Stimulated activated CD4-positive, alpha-beta T cell treated with anti-CD3 and anti-CD28 coated beads, Interleukin-1b, Interleukin-23, amount 100 ng/mL, for 1 hour (primary cell): ENCODE measurements at places on chromosomes 4 and X.
A peak's percentile ranks its signal among the peaks of the same experiment; 100 is the strongest.

DNA sequence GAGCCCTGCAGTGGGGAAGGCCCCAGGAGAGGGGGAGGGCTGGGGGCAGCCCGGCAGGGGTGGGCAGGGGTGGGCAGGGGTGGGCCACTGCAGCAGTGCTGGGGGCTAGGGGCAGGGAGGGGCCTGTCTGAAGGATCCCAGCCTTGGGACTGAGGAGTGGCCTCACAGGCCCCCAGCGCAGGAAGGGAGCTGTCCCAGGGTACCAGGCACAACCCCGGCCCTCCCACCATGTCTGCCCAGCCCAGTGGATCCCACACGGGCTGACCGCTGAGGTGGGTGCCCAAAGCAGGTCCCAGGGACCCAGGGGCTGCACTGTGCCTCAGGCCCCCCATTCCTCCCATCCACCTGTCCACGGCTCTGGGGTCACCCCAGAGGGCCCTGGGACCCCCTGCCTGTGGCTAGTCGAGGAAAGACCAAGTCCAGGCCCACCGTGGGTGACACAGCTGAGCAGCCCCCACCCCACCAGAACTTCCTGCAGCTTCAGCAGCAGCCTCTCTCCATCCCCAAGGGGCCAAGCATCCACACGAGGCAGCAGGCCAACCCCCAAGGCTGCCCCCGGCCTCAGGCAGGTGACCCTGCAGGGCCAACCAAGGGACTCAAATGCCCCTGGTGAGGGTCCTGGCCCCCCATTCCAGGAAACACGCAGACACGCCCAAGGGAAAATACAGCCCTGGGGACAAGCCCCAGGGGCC, 46.4 kb downstream of the FAM53A start:
- no peak for DNase-seq

GRCh38 chr4:21469438-21470300, 478.9 kb downstream of the KCNIP4 start:
- no peak for DNase-seq

- DNase-seq, result no peak
Observed at GRCh38 chr4:4948370-4948769, 70.9 kb downstream of the CYTL1 start.

DNA sequence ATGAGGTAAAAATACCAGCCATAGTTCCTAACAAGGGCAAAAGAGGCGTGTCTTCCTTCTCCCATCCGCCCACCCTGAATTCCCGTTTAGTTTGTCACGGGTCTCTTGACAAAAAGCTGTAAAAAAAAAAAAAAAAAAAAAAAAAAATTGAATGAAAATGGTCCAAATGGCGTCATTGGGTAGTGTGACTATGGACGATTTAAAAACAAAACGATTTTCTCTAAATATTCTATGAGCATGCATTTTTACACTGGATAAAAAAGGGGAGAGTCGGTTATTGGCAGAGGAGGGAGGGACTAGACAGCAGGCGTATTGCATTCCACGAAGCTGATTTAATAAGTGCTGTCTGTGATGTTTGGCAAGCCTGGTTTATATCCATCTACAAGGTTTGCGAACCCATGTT, at the start of gene FAM133A:
TSS of gene FAM133A (plus strand) at position 338 of the 403 bp plus-strand sequence. CDS start 35,214 bp downstream, outside the sequence.
- DNase-seq, result no peak

GRCh38 chr4:145319751-145320150, 139.4 kb upstream of the OTUD4 start:
- no peak for DNase-seq

GRCh38 chr4:176277162-176277904, 8.3 kb upstream of the ASB5 start:
- peak; percentile 1 for DNase-seq

- DNase-seq, result no peak
Observed at GRCh38 chr4:109574443-109574850, 14.4 kb downstream of the MCUB start.

DNA sequence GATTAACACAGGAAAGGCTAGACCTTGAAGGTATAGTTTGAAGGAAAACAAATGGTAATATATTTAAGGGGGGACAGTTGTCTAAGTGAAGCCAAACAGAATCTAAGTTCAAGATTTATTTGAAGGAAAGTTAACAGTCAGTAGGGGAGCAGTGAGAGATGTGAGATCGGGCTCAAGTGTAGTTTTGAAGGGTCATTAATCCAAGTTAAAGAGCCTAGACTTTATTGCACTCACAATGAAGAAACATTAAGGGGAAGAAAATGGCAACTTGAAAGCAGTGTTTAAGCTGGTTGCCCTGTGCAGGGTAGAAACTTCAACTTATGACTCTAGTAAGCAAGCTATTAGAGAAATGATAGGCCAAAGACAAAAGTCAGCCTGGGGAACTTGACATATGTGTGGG, 1952.2 kb downstream of the PCDH7 start:
- no peak for DNase-seq

GRCh38 chrX:123918106-123918721, 43.3 kb upstream of the STAG2 start:
- DNase-seq, result no peak

- no peak for DNase-seq
Observed at GRCh38 chr4:3878678-3879077, 112.5 kb downstream of the ADRA2C start.

GRCh38 chr4:104728380-104729122, 233.9 kb upstream of the CXXC4 start:
- no peak for DNase-seq

DNA sequence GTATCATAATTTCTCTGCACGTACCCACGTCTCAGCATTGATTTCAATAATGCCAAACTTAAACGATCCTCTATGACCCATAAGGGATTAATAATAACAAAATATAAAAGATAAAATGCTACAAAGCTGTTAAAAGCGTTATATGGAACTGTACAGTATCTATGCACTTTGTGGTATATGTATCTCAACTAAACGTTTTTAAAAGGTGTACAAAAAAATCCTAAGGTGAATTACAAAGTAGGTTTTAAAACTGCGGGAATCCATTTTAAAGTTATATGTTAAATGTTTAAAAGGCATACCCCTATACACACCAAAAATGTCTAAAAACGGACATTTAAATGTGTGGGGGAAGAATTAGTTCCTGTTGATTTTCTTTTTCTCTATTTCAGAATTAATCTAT, 860 bp downstream of the ZNF182 start:
- no peak for DNase-seq

- no peak for DNase-seq
Observed at GRCh38 chr4:55675196-55675793, 39.2 kb upstream of the NMU start.

- no peak for DNase-seq
Observed at GRCh38 chrX:33204889-33205288, 6.5 kb downstream of the DMD start.

DNA sequence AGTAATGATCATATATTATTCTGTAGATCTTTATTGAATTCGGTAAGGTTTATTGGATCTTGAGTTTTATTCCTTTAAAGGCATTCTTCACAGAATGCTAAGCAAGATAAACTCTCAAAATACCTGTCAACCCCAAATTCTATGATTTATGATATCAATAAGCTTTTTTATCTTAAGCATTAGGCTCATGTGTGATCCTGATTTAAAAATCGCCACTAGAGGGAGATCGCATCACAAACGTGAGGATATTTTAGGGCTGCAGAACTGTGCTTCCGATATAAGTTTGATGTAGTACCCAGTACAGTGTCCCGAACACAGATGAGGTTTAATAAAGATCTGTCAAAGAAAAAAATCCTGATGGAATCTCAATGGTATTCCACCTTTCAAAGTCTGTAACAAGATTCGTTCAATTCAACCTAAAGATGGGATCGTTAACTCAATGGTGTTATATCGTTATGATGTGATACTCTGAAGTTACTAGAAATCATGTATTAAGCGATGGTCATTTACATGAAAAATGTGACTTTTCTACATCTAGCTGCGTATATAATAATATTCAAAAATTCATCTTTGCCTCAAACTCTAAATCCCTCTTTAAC, 169.0 kb downstream of the CORIN start:
- no peak for DNase-seq

GRCh38 chr4:101593666-101594065, 196.9 kb upstream of the BANK1 start:
- DNase-seq, result no peak

DNA sequence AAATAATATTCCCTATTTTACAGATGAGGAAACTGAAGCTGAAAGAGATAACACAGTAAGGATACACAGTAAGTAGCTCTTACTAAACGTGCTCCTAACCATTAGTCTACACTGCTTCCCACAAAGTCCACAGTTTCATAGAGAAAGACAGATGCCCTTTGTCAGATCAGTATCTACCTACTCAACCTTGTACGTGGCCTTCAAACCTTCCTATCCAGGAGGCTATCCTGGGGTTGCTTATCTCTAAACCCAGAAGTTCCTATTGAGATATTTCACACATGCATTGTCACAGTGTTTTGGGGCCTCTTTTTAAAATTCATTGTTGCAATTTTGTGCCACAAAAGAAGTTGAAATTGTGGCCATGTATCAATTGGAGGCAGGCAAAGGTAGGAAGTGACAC, 208.0 kb downstream of the ENOX2 start:
- DNase-seq, result no peak

DNA sequence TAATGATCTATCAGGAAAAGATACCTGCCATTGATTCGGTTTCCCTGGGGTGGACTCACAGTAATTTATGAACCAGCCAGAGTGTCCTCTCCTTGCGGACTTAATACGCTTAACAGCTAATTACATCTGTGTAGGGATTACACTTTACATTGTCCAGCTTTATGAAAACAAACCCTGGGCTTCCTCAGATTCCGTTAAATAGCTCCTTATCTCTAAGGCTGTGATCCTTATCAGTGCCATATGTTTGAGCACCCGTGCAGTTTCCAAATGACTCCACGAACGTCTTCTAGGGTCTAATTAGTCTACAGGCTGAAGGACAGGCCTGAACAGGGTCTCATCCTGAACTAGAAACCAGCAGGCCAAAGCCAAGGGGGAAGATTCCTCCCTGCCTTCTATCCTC, 56.9 kb downstream of the KDR start:
- no peak for DNase-seq

DNA sequence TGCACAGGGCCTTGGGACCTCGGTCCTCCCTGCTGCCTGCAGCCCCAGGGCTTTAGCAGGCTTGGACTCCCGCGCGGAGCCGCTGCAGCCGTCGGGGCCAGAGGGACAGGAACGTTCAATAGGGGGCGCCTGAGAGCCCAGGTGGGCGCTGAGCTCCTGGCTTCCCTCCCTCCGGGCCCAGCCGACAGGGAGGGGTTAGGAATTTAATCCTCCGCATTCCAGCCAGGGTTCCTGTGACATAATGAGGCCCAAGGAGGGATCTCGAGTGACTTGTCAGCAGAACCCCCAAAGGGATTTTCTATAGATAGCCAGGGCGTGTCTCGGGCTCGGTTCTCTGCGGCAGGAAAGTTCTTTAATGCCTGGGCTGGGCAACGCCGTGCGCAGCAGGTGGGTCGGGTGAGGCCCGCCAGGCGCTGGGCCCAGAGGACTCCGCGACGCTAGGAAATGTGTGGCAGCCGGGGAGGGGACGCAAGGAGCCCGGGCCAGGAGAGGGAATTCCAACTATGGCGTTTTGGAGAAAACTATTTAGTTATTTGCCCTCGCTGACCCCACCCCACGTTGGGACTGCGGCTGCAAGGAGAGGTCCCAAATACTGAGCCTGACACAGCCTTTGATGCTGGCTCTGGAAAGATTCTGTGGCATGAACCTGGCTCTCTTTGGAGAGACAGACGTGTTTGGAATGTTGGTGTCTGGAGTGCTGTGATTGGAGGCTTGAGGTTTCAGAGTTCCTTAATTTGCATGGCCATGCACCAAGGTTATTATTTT, 285.2 kb upstream of the GATB start:
- DNase-seq, result peak; percentile 5

DNA sequence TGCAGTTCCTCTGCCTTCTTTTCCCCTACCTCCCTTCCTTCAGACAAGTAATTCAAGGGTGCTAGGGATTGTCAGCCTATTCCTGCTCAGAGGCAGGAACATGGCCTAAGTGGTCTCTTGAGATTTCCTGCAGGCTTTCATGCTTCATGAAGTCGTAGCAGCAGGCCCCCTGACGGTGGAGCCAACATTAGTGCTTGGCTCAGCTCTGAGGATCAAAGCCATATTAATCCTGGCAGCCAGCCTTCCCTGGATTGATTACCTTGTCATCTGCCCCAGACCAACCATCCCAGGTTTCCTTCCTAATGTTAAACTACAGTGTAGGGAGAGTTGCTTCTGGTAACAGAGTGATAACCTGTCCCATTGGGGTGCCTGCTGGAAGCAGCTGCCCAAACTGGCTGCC, 84.1 kb downstream of the SLC16A2 start:
- no peak for DNase-seq

DNA sequence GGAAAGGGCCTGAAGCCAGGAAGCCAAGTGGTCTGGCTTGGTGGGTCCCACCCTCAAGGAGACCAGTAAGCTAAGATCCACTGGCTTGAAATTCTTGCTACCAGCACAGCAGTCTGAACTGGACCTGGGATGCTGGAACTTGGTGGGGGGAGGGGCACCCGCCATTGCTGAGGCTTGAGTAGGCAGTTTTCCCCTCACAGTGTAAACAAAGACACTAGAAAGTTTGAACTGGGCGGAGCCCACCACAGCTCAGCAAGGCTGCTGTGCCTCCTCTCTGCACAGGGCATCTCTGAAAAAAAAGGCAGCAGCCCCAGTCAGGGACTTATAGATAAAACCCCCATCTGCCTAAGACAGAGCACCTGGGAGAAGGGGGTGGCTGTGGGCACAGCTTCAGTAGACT, 63.1 kb downstream of the AFM start:
- DNase-seq, result no peak
